ENCODE measurements at places on chromosomes 5 and 9.

GRCh38 chr9:106304401-106304920 is 558.5 kb upstream of the ZNF462 start:
- DNase-seq: peak; percentile 44

DNA sequence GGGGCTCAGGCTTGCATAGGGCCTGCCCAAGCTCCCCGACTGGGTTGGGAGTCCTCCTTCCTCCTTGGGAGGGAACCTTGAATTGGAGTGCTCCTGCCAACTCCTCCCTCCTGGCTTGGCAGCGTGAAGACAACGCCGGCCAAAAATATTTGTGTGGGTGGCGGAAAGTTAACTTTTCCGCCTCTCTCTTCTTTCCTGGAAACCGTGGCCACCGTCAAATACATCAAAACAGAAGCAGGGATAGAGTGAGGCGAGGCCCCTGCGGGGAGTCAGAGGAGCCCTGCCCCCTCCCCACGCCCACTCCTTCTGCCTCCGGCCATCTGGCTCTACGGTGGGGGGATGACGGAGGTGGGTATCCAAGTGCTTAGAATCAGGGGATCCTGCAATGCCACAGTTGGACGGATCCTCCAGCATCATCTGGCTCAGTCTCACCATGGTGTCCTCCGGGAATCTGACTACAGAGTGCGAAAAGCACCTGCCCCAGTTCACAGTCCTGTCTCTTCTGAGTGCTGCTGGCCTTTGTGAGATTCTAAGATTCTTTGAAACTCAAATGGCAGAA is 25.2 kb upstream of the SYNPO start:
- peak; percentile 80 for DNase-seq

DNA sequence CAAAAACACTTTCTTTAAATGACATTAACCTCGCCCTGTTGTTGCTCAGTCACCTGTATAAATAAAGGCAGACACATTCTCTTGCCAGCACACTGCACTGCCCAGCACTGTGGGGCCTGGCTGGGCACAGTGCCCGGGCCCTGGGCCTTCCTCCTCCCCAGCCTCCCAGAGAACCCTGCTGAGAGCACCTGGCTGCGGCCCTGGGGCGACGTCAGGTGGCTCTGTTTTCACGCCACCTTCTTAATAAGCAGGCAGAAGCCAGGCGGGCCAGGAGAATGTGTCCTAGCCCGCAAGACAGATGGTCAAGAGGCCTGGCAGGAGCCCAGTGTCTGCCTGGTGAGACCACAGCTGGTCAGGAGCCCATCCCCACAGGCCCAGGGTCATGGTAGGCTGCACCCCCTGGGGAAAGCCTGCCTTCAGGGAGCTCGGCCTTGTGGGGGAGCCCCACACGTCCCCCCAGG is 8.2 kb upstream of the AGPAT2 start:
- DNase-seq: no peak

- no peak for DNase-seq
These were observed 58.4 kb downstream of the COL23A1 start for GRCh38 chr5:178531786-178532185.

DNA sequence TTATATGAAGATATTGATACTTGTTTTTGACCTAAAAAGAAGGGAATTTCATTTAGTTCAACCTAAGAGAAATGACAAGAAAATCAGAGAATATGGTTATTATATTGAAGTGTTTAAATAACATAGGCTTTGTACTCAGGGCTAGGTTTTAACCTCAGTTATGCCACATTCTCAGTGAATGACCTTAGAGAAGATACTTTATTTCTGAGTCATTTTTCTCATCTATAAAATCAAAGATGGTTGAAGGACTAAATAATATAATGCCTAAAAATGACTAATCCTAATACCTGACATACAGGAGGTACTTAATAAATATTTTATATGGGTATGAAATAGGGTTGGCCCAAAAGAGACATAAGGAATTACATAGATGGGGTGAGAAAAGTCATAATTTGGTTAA is 32.3 kb downstream of the DIMT1 start:
- no peak for DNase-seq

GRCh38 chr5:170538696-170539586 is 35.1 kb downstream of the KCNIP1 start:
- no peak for DNase-seq

All from muscle of arm (tissue), 14 donors.